Thoracic aorta (tissue), 2 donors: ENCODE measurements at places on chromosomes 2 and 18.

- H3K4me3 ChIP-seq, result no peak overlapping the region
- no peak for DNase-seq
- no peak overlapping the region for H3K27ac ChIP-seq
- no peaks in the 10 kb centered on the region for H3K36me3 ChIP-seq
Measured at GRCh38 chr18:29321561-29321960, 1144.6 kb upstream of the CDH2 start.

- no peak overlapping the region for H3K27ac ChIP-seq
- no peak for DNase-seq
- no peaks in the 10 kb centered on the region for H3K27me3 ChIP-seq
- no peaks in the 10 kb centered on the region for H3K36me3 ChIP-seq
- H3K4me1 ChIP-seq, result peaks cover 17% of the 10 kb centered on the region
Measured at GRCh38 chr2:127347734-127348392, 39.9 kb downstream of the MAP3K2 start.

DNA sequence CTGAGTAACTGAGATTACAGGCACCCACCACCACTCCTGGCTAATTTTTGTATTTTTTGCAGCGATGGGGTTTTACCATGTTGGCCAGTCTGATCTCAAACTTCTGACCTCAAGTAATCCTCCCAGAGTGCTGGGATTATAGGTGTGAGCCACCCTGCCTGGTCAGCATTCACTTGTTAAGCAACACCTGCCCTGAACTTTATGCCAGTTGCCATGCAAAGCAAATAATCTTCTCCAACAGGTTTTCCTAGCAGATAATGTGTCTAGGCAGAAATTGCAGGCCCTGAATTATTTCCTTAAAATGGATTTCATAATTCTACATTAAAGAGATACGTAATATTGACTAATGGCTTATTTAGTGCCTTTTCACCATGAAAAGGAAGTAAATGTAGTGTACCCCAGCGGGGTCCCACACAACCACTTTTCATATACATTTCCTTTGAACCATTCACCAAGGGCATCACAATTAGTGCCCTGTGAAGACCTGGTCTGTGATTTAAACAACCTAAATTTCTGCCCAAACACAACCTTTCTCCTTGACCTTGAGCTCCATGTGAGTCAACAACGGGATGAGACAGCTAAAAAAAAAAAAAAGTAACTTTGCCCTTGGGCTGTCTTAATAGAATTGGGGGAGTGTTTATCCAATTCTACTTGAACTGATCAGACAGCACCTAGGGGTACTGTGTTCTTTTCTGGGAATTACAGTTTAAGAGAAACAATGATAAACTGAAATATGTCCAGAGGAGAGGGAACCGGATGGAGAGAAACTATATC is 41.6 kb downstream of the EEF1B2 start:
- no peak overlapping the region for H3K4me3 ChIP-seq
- no peak overlapping the region for H3K27ac ChIP-seq

DNA sequence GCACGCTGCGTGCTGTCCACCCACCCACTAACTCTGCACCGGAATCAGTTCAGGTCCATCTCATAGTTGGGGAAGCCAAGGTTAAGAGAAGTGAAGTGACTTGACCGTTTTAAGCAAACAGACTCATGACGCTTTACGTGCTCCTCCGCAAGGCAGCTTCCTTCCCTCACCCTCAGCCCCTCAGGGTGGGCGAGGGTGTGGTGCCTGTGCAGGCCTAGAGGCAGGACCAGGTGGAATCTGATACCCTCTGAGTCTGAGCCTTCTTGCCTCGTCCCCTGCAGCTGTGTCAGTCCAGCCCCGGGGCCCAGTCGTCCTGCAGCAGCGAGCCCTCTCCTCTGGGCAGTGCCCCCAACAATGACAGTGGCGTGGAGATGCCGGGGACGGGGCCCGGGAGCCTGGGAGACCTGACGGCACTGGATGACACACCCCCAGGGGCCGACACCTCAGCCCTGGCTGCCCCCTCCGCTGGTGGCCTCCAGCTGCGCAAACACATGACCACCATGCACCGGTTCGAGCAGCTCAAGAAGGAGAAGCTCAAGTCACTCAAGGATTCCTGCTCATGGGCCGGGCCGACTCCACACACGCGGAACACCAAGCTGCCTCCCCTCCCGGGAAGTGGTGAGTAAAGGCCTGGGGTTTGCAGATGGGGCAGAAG is 250.5 kb downstream of the GLI2 start:
- peaks cover 28% of the 10 kb centered on the region for H3K36me3 ChIP-seq
- H3K4me3 ChIP-seq, result no peak overlapping the region
- H3K4me1 ChIP-seq, result no peaks in the 10 kb centered on the region

DNA sequence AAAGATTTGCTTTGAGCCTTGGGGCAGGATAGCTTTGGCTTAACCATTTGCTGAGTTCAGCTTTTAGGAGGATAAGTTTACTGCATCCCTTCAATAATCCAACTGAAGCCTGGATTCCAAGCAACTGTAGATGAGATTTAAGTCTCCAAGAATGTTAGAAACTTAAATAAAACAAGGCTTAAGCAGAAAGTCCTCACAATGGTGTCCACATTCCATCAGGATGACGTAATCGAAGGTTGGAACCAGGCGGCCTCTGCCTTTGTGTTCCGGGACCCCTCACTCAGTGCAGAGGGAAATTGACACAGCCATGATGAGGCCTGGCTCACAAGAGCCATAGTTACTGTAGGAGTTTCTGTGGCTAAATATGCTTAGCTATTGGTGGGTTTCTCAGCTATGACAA is 260.4 kb downstream of the LPIN1 start:
- H3K4me3 ChIP-seq, result no peak overlapping the region
- no peaks in the 10 kb centered on the region for H3K36me3 ChIP-seq
- no peaks in the 10 kb centered on the region for H3K4me1 ChIP-seq
- DNase-seq, result no peak

GRCh38 chr2:669323-669722 is 7.9 kb downstream of the TMEM18 start:
- no peak overlapping the region for H3K27ac ChIP-seq
- peaks cover 53% of the 10 kb centered on the region for H3K36me3 ChIP-seq
- DNase-seq, result no peak
- H3K27me3 ChIP-seq, result no peaks in the 10 kb centered on the region
- no peaks in the 10 kb centered on the region for H3K4me1 ChIP-seq

GRCh38 chr2:59585655-59586054 is 967.8 kb downstream of the BCL11A start:
- no peaks in the 10 kb centered on the region for H3K4me1 ChIP-seq
- H3K36me3 ChIP-seq, result no peaks in the 10 kb centered on the region
- no peak for DNase-seq
- H3K27ac ChIP-seq, result no peak overlapping the region
- H3K4me3 ChIP-seq, result no peak overlapping the region

DNA sequence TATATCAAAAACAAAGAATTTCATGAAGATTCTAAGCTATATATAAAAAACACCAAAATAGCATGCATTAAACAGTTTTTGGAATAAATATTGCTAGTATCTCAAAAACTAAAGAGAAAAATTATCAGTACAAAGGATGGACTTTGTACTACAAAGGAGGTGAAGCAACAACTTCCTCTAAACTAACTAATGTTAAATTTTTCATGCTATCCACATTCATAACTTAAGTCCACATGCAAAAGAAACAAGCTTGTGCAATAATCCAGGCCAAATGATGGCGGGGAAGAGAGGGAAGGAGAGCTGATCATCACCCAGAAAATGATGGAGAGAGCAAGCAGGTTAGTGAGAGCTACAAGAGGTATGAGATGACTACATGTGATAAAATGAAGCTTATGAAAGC is 70.1 kb downstream of the KIDINS220 start:
- H3K4me3 ChIP-seq, result no peak overlapping the region
- no peaks in the 10 kb centered on the region for H3K27me3 ChIP-seq
- DNase-seq, result no peak

DNA sequence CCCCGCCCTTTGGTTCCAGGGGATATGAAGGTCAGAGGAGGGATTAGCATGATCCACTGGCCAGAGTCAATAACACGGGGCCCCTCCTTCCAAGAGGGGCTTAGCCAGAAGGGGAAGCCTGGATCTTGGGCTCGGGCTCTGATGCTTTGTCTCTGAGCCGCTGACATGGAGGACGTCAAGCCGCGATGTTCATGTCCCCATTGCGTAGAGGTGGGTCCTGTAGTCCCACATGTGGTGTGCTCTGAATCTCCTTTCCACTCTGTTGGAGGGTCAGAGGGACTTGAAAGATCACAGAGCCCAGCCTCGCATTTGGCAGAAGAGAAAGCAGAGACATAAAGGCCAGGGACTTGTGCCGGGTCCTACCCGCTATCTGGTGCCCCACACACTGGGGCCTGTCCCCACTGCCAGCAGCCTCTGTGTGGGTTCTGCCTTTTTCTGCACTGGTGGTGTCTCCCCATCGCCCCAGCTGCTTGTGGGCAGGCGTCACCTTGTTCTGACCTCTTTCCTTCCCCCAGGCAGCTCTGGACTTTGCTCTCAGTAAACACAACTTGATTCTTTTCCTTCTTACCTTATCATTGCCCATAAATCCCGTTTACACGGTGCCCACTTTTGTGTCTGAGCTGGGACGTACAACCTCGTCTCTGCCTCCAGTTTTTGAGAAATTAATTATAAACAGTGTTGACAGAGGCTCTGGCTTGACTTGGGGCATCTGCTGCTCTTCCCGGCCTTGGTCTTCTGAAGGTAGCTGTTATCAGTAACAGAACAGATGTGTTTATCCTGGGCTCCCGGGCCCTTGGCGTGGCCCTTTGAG is 48.8 kb downstream of the SH3BP4 start:
- no peaks in the 10 kb centered on the region for H3K36me3 ChIP-seq
- H3K4me1 ChIP-seq, result peaks cover 26% of the 10 kb centered on the region
- no peak for DNase-seq
- H3K27ac ChIP-seq, result no peak overlapping the region

GRCh38 chr2:216491793-216492596 is 6.6 kb upstream of the RPL37A start:
- H3K36me3 ChIP-seq, result no peaks in the 10 kb centered on the region
- H3K4me1 ChIP-seq, result no peaks in the 10 kb centered on the region
- H3K27ac ChIP-seq, result no peak overlapping the region
- H3K27me3 ChIP-seq, result no peaks in the 10 kb centered on the region

- no peaks in the 10 kb centered on the region for H3K27me3 ChIP-seq
- no peak overlapping the region for H3K4me3 ChIP-seq
- H3K36me3 ChIP-seq, result no peaks in the 10 kb centered on the region
- no peak for DNase-seq
Measured at GRCh38 chr2:230969659-230970015, 26.3 kb upstream of the SPATA3 start.

GRCh38 chr2:99672766-99673350 is 183.0 kb upstream of the REV1 start:
- H3K4me3 ChIP-seq, result no peak overlapping the region
- H3K36me3 ChIP-seq, result no peaks in the 10 kb centered on the region
- H3K27ac ChIP-seq, result no peak overlapping the region
- H3K27me3 ChIP-seq, result no peaks in the 10 kb centered on the region
- no peak for DNase-seq
- H3K4me1 ChIP-seq, result peaks cover 24% of the 10 kb centered on the region

DNA sequence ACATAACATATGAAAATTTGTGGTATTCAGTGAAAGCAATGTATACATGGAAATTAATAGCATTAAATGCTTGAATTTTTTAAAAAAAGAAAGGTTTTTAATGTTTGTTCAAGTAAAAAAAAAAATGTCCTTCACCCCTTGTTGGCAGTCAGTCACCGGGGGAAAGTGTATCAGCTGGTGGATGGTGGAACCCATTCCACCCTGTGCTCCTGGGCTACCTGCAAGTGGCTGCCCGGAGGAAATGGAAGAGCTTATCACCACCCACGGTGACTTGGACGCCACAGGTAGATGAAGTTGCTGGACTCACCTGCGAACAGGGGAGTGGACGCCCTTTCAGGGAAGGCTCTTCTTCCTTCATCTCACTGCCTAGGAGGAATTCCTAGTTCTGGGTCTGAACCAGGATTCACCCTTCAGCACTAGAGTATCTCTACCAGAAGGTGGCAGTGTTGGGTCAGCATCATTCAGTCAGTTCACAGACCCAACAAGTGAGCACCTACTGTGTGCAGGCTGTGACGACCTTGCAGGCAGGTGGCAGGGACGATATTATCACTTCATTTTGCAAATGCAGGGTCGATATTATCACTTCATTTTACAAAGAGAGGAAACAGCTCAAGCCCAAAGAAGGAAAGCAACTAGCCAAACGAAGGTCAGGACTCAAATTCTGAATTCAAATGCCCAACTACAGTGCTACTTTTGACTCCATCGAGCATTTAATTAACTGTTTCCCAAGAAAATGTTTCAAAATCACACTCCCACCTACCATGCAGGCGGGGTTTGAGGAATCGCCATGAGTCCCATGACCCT is 35.8 kb downstream of the CIB4 start:
- H3K27ac ChIP-seq, result no peak overlapping the region
- H3K4me1 ChIP-seq, result peaks cover 12% of the 10 kb centered on the region
- no peaks in the 10 kb centered on the region for H3K27me3 ChIP-seq

DNA sequence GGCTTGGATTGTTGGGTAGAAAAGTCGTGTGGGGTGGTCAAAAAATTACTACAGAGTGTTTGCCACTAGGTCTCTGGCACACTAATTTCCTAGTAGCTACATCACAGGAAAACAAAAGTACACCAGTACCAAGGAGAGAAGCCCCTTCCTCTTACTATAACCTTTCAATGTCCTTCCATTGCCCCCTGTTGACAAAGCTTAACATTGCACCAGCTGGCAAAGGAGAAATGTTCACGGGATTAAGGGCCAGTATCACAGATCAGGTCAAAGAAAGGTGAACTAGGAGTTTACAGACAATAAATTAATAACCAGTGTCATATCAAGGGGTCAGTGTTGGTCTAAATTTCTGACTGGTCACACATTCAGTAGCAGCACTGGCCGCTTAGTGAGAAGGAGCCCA is 1139.6 kb upstream of the FAM98A start:
- DNase-seq, result no peak
- H3K36me3 ChIP-seq, result no peaks in the 10 kb centered on the region
- no peak overlapping the region for H3K27ac ChIP-seq
- no peaks in the 10 kb centered on the region for H3K27me3 ChIP-seq

GRCh38 chr2:36255863-36256262 is 99.7 kb upstream of the CRIM1 start:
- H3K4me1 ChIP-seq, result no peaks in the 10 kb centered on the region
- H3K36me3 ChIP-seq, result no peaks in the 10 kb centered on the region
- DNase-seq, result no peak

DNA sequence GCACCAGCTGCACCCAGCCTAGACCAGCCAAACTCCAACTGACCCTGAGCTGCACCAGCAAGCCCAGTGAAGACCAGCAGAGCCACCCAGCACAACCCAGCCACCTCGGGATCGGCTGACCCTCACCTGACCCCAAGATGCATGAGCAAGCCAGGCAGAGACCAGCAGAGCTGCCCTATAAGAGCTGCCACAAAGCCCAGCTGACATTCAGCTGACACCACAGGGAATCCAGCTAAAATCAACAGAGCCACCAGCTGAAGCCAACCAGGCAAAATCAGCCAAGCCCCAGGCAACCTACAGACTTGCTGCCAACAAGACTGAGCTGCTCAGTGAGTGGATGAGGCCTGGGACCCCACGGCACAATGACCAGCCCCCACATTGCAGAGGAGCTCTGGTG is 54.6 kb downstream of the CYP27C1 start:
- no peaks in the 10 kb centered on the region for H3K4me1 ChIP-seq
- H3K4me3 ChIP-seq, result no peak overlapping the region
- no peaks in the 10 kb centered on the region for H3K27me3 ChIP-seq
- DNase-seq, result no peak
- H3K36me3 ChIP-seq, result no peaks in the 10 kb centered on the region

- H3K27me3 ChIP-seq, result no peaks in the 10 kb centered on the region
- peaks cover 7% of the 10 kb centered on the region for H3K36me3 ChIP-seq
- peak overlapping the region; percentile 80 for H3K27ac ChIP-seq
Measured at GRCh38 chr18:80033181-80034067, 810 bp upstream of the RBFA start.
